ENCODE measurements at places on chromosomes 2 and 18.

DNA sequence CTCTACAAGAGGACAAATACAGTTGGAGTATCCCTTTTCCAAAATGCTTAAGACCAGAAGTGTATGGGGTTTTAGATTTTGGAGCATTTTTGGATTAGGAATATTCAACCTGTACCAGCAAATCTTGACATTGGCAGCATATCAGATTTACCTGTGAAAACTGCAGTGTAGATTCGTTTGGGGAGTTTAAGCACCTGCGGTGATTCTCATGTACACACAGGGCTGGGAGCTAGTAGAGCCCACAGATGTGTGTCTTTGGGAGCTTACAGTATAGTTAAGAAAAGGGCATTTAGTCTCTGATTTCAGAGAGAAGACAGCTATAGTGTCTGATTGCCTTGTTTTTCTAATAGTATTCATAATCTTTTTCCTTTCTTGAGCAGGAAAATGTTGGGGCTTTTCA is 30.1 kb downstream of the PTCD3 start:
- no peak for DNase-seq

- no peak for DNase-seq
Measured at GRCh38 chr18:59612381-59612780, 84.8 kb downstream of the CCBE1 start.

- DNase-seq, result no peak
Measured at GRCh38 chr2:46170026-46170425, 127.2 kb upstream of the EPAS1 start.

GRCh38 chr2:234135750-234136221 is 85.3 kb downstream of the SPP2 start:
- peak; percentile 19 for DNase-seq

- DNase-seq, result no peak
Measured at GRCh38 chr2:109368798-109369197, 239.8 kb downstream of the SH3RF3 start.

DNA sequence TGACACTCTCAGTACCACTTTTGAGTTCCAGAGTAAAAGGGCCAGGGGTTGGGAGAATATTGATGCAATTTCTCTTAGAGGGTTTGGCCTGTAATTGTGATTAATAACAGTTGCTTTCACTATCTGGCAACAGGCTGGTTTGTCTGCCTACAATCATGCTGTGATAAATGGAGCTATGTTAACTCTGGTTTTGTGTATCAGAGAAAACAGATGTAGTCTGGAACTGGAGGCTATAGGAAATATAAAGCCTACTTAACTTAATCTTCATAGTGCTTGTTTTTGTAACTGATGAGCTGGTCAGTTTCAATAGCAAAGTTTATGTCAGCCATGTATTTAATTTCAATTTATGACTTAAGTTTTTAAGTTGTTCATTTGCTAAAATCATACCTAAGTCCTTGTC is 138.0 kb downstream of the AGPS start:
- DNase-seq, result no peak

DNA sequence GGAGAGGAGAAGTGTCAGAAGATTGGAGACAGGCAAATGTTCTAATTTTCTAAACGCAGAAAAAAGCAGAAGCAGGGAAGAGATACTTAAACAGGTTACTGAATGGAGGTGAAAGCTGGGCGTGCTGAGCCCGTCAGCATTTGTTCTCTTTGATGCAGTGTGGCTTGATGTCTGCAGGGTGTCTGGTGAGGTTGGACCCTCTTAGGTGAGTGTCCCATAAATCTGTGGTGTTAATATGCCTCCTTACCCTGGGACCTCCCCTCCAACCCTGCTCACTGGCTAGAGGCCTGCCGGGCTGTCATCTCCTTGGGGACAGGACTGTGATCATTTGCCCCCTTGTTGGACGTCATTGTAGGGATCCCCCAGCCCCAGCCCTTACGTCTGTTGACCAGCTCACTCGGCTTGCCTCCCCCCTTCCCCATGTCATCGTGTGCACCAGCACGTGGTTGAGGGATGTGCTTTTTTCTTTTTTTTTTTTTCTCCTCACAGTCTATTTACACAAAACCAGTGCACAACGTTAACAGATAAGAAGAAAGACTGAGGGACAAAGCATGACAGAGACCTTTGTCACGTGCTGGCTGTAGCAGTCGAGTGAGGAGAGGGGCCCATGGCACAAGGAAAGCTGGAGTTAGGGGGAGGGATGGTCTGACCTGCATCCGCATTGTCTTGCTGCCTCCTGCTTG is 56.4 kb downstream of the NCK2 start:
- DNase-seq, result no peak

- DNase-seq, result no peak
Measured at GRCh38 chr2:207227062-207227748, 61.5 kb upstream of the KLF7 start.

- no peak for DNase-seq
Measured at GRCh38 chr2:67498931-67499330, 101.8 kb downstream of the ETAA1 start.

GRCh38 chr2:124959581-124959980 is 934.5 kb downstream of the CNTNAP5 start:
- no peak for DNase-seq

- no peak for DNase-seq
Measured at GRCh38 chr2:146987996-146988395, 856.8 kb upstream of the ACVR2A start.

GRCh38 chr18:57831597-57832377 is 28.7 kb upstream of the ATP8B1 start:
- DNase-seq, result no peak

GRCh38 chr2:181022652-181023051 is 42.2 kb downstream of the UBE2E3 start:
- no peak for DNase-seq

GRCh38 chr2:128589681-128590080 is 271.0 kb upstream of the HS6ST1 start:
- no peak for DNase-seq

GRCh38 chr2:38948995-38949394 is 59.3 kb downstream of the ARHGEF33 start:
- DNase-seq, result no peak

GRCh38 chr2:235107640-235107951 is 155.8 kb downstream of the SH3BP4 start:
- DNase-seq, result no peak

- DNase-seq, result no peak
Measured at GRCh38 chr2:128345436-128346165, 26.9 kb upstream of the HS6ST1 start.

- no peak for DNase-seq
Measured at GRCh38 chr18:76432970-76433767, 61.9 kb downstream of the ZNF516 start.

GRCh38 chr2:228786901-228787300 is 484.2 kb downstream of the PID1 start:
- no peak for DNase-seq

DNA sequence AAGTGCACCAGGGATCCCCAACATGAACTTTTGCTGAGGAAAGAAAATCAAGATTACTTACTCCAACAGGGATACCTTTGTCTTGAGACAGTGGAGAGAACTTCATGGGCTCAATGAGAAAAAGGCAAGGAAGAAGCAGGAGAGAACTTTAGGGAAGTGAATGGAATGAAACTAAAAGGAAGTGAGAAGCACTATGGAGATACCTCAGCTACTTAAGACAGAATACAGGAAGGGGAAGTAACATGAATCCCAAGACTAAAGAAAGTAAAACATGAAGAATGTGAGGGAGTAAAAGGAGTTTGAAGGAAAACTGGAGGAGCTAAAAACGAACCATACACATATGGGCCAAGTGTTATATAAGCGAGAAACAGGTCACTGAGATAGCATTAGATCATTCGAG is 32.4 kb upstream of the ACTR3 start:
- DNase-seq, result no peak

- DNase-seq, result no peak
Measured at GRCh38 chr2:67576226-67576625, 179.1 kb downstream of the ETAA1 start.

GRCh38 chr2:207599636-207600035 is 25.6 kb downstream of the METTL21A start:
- DNase-seq, result no peak

DNA sequence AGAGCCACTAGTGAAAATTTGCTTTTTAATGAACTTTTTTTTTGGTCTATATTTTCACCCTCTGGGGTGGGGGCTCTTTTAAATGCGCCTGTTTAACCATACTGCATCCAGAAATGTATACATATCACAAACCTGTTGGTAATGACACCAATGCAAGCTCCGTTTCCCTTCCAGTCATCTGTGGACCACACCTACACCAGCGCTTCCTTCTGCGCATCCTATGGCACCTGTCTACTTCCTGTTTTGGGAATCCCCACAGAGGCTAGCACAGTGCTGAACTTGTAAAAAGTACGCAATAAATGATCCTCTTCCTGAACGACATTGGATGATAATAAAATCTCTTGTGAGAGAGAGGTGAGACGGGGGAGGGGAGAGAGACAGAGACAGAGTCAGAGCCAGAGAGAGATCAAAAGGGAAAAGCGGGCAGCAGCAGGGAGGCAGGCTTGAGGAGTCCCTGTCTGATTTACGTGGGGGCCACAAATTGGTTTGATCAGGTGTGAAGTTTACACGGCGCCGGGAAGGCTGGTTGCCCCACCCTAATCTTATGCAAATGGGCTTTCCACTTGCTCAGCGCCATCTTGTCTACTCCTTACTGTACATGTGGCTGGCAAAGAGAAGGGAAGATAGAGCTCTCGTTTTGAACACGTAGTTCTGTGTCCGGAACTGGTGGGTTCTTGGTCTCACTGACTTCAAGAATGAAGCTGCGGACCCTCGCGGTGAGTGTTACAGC is 38.1 kb upstream of the SLC38A11 start:
- DNase-seq, result no peak

GRCh38 chr2:1661891-1662605 is 82.3 kb downstream of the PXDN start:
- no peak for DNase-seq

DNA sequence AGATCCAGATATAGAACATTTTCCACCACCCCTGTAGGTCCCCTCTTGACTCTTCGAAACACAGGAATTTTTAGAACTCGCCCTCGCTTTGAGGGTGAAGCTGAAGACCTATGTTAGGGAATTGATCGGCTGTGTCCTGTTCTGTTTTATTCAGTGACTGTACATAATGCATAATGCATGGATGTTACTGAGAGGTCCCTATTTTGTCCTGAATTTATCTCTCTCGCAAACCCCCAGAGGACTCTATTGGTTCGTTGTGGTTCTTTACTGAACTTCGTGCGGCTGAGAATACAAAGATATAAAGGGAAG is 431 bp upstream of the EIF5B start:
- DNase-seq, result no peak

- DNase-seq, result no peak
Measured at GRCh38 chr2:45874344-45874743, 222.9 kb downstream of the PRKCE start.

DNA sequence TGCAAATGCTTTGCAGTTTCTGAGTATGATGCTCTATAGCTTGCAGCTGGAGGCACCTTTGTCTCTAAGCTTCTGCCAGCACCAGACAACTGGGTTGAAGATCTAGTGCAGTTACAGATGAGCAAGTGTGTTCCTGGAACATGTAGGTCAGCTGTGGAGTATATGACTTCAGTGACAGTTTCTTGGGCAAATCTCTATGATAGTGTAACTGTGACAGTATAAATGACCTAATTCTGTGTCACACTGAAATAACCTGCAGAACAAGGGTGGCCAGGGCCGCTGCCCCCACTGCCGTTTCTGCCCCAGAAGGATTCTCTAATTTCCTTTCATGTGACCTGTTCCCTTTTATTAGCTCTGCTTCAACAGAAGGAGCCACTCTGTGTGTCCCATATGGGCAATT is 145.3 kb upstream of the DAPL1 start:
- DNase-seq, result no peak

DNA sequence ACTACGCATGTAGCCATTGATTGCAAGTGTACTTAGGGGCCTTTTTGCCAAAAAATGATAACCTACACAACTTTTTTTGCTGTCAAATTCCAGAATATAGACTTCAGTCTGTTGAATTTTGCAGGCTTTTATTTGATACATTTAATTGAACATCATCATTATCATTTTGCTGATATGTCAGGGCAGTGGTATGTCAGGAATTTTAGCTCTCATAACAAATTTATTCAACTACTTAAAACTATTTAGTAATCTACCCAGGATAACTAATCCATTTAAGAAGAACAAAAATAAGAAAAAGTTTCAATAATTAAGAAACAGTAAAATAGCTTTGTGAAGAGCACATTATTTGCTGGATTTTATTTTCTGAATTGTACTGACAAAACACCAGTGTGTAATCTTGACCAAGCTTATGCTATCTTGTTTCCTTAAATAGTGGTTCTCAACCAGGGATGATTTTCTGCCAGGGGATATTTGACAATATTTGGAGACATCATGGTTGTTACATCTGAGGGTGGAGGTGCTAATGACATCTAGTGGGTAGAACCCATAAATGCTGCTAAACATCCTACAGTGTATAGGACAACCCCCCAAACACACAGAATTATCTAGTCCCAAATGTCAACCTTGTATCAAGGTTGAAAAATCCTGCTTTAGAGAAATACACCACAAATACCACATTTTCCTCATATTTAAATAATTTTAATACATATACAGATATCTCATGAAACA is 12.1 kb upstream of the TTN start:
- DNase-seq, result no peak

DNA sequence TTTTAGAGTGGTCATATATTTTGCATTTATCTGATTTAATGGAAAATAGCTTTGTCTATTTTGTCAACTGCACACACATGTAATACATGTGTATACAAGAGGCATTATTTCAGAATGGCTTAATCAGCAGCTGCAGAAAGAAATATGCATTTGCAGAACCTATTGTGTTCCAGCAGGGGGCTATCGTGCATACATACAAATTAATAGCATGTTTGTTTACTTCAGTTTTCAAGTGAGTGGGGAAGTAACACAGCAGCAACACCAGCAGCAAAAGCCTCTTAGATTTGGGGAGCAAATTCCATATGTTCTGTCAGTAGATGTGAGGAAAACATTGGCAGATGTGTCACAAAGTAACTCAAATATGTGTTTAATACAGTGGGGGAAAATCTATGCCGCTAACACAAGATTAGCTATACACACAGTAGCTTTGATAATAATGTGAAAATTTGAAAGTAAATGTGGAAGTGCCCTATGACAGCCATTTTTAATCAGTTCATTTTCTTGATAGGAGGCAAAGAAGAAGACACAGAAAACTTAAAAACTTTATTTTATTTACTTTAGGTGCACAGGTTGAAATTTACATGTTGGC is 218.1 kb downstream of the WDR7 start:
- DNase-seq, result no peak

GRCh38 chr2:19900931-19901441 is 797 bp downstream of the TTC32 start:
- DNase-seq, result no peak

DNA sequence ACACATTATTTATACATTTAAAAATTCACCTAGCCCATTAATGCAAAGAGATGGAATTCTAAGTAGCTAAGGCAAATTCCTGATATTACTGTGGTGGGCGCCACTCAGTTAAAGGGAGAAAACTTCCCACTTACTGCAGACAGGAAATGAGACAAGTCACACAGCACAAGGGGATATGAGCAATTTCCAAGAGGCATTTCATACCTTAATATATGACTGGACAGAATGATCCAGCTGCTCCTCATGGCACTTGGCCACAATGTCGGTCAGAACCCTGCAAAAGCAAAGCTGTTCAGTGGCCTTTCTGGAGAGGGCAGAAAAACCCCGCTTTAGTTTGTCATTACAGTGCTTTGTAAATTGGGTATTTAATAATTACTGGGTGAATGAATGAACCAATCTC is 121.4 kb upstream of the CCDC195 start:
- DNase-seq, result no peak

- DNase-seq, result no peak
Measured at GRCh38 chr18:36912887-36913286, 84.0 kb downstream of the KIAA1328 start.

Data from stimulated activated CD4-positive, alpha-beta T cell treated with anti-CD3 and anti-CD28 coated beads, Interleukin-1b, Interleukin-23, amount 100 ng/mL, for 24 hours (primary cell).